Stimulated activated CD4-positive, alpha-beta T cell treated with anti-CD3 and anti-CD28 coated beads, Interleukin-1b, Interleukin-23, amount 100 ng/mL, for 4 hours (primary cell): ENCODE measurements at places on chromosomes 1 and 21.

GRCh38 chr1:186375929-186376319 is 286 bp downstream of the ODR4 start:
- no peak for DNase-seq

DNA sequence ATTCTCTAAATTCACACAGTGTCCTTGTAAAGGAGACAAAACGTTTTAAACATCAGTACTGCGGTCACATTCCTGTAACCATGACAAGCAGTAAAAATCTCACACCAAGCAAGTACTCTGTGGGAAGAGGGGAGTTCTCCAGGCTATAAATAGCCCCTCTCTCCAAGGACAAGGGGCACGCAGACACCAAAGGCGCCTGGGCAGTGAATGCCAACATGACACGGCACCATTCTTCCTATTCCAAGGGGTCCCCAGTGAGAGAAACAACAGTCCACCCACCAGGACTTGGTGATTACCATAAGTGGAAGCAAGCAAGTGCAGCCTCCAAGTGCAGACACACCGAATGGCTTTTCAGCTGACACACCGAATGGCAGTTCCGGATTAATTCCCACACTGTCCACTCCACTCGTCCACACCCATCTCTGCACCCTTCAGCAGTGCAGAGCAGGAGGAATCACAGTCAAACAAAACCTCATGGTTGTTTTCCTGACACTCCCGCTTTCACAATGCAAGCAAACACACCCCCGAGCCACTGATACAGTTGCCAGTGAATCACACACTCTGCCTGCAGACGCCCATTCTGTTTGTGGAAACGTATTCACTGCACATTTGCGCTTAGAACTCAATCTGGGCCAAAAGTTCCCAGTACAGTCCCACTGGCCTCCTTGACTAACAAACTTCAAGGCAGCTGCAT is 1.8 kb downstream of the PTTG1IP start:
- no peak for DNase-seq

- DNase-seq: no peak
These were observed 1.2 kb downstream of the S100A10 start for GRCh38 chr1:151992303-151993083.

DNA sequence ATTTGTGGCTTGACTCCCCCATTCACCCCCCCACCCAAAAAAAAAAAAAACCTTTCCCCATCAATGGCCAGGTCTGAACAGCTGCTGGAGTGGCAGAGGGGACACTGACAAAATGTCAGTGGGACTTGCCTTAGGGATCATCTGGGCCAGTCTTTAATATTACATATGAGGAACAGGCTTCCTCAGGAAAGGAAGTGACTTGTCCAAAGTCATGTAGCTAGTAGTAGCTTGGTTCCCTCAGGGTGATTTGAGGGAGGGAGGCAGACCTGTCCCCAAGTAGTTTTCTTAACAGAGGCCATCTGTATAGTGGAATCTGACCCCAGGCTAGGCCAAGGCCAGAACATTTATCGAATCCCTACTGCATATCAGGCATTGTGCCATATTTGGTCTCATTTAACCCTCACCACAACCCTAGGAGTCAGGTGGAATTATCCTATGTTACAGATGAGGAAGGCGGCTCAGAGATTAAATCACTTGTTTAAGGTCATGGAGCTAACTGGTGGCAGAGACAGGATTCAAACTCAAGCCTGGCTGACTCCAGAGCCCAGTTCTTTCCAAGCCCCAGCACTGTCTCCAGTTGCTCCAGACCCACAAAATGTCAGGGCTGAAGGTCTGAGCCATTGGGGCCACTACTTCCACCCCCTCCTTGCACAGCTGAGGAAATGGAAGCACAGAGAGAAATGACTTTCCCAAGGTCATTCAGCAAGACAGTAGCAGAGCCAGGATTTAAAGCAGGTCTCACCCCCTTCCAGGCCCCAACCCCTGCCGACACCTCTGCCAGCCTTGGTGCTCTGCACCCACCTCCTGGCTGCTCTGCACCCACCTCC is 10.4 kb downstream of the ZBTB7B start:
- no peak for DNase-seq

DNA sequence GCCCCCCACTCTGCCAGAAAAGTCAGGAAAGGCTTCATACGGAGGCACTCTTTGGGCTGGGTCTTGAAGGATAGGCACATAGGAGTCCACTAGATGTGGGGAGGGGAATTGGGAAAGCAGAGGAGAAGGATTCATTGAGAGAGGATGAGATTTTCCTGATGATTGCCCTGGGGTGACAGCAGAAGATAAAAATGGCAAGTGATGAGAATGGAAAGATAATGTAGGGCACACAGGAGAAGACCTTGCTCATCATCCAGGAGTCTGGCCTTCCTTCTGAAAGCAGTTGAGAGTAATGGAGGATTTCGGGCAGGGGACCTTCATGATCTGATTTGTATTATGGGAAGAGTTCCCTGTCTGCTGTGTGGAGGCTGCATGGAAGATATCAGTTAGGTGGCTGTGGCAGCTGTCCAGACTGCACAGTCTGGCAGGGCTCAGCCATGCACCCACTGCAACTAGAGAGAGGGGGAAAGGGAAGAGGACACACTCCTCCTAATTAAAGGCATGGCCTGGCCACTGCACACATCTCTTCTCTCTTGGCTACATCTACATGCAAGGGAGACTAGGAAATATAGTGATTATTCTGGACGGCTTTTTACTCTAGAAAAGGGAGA is 9.6 kb upstream of the FABP3 start:
- DNase-seq: no peak

- no peak for DNase-seq
These were observed 22.8 kb downstream of the RERE start for GRCh38 chr1:8794605-8795004.

DNA sequence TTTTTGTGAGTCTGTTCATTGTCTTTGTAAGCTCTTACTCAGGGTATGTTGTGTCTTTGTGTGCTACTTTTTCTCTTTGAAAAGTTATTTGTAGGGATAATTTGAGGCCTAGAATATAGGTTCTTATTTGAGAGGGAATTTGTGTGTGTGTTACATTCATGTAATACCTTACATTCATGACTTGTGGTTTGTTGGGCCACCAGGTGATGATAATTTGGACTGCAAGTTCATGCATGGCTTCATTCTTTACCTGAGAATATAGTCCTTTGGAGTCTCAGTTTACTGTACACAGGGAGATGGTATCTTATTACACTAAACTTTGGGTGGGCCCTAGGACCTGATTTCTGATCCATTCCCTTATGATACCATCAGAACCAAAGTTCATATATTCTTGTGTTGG is 51.8 kb upstream of the FASLG start:
- no peak for DNase-seq

- DNase-seq: no peak
These were observed 12.3 kb upstream of the HES5 start for GRCh38 chr1:2542246-2542915.

DNA sequence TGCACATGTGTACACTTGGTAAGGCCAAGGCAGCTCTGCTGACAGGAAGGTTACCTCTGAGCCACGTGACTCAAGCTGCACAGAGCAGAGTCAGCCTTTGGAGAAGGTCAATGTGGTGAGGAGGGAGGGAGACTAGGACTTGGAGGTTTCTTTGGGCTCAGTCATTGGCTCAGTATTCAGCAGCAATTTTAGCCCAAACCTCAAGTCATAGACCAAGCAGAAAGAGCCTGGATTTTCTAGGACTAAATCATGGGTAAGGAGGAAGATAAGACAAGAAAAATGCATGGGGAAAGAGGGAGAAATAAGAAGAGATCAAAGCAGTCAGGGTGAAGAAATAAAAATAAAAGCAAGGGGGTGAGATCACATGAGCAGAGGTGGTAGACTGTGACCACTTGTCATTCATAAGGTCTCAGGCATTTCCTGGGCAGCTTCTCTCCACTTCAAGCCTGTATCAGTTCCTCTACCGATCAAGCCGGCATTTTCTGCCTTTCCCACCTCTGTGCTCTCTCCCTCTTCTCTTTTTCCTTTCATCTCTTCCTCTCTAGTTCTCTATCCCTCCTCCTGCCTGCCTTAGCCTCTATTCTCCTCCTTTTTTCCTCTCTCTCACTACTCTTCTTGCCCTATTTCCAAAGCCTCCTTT is 51.7 kb upstream of the DUSP10 start:
- no peak for DNase-seq

DNA sequence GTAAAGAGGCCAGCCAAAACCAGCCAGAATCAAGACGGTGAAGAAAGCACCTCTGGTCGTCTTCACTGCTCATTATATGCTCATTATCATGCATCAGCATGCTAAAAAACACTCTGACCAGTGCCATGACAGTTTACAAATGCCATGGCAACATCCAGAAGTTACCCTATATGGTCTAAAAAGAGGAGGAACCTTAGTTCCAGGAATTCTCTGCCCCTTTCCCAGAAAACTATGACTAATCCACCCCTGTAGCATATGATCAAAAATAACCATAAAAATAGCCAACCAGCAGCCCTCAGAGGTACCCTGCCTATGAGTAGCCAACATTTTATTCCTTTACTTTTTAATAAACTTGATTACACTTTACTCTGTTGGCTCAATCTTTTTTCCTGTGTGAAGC is 34.2 kb upstream of the PBX1 start:
- DNase-seq: no peak
